ENCODE measurements at places on chromosomes 1 and 21. TPM values are rescaled to one million over a fixed set of nuclear protein-coding genes. Genes with fewer than 3 reads are reported as not detected.

Gene OR2L13
- not detected for total RNA-seq

Gene PTAFR
- 0.27 TPM for total RNA-seq

GRCh38 chr1:7805460-7805859, 21.4 kb downstream of the PER3 start:
- H3K27me3 ChIP-seq = no peaks in the 10 kb centered on the region
- DNase-seq = no peak
- H3K27ac ChIP-seq = no peak overlapping the region
- H3K4me1 ChIP-seq = no peaks in the 10 kb centered on the region

DNA sequence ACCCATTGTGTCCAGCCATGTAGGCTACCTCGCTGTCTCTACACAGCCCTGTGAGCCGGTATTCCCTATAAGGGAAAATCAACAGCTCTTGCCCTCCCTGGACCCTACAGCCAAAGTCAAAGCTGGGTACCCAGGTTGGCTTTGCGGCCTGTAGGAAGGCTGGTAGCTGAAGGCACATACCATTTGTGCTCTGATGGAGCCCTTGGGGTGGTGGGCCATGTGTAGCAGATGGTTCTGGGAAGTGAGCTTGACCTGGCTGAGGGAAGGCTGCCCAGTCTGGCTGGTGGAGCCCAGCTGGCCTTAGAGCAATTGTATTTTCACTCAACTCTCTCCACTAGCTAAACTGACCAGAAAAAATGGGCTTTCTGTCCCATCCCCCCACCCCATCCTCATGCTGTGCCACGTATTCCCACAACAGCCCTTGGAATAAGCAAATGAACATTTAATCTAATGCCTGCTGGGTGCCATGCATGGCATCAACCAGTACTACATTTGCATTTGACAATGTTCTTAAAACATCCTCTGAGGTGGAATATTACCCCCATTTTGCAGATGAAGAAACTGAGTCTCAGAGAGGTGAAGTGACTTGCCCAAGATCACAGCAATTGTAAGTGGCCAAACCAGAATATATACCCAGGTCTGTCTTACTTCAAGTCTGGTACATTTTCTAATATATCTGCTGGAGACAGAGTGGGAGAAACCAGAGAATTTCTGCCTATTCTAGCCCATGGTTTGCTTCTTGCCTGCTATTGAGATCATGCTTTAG, 56.8 kb downstream of the NDUFS5 start:
- H3K27me3 ChIP-seq = peaks cover 60% of the 10 kb centered on the region
- peaks cover 8% of the 10 kb centered on the region for H3K4me1 ChIP-seq
- no peaks in the 10 kb centered on the region for H3K36me3 ChIP-seq
- DNase-seq = no peak
- peak overlapping the region; percentile 78 for H3K4me3 ChIP-seq

DNA sequence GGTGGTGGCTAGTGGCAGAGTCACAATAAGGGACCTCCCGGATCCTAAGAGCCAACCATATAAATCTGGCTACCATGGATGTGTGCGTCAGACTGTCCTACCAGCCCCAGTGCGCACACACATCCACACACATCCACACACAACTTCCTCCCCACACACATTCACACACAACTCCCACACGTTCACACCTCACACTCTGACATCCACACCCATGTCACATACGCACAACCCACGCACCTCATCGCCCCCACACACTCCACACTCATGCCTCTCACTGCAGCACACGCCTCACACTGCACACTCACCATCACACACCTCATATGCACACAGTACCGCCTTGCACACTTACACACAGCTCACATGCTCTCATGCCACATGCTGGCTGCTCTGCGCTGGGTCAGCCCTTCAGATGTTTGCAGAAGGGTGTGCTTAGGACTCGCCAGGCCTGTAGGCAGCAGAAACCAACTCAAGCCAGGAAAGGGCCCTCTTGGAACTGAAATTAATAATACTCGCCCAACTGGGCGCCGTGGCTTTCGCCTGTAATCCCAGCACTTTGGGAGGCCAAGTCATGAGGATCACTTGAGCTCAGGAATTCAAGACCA, 3.0 kb downstream of the LDLRAD2 start:
- peaks cover 10% of the 10 kb centered on the region for H3K36me3 ChIP-seq
- peak overlapping the region; percentile 39 for H3K27ac ChIP-seq
- H3K4me3 ChIP-seq = peak overlapping the region; percentile 48
- H3K4me1 ChIP-seq = peaks cover 3% of the 10 kb centered on the region
- DNase-seq = no peak
- H3K27me3 ChIP-seq = peaks cover 10% of the 10 kb centered on the region

DNA sequence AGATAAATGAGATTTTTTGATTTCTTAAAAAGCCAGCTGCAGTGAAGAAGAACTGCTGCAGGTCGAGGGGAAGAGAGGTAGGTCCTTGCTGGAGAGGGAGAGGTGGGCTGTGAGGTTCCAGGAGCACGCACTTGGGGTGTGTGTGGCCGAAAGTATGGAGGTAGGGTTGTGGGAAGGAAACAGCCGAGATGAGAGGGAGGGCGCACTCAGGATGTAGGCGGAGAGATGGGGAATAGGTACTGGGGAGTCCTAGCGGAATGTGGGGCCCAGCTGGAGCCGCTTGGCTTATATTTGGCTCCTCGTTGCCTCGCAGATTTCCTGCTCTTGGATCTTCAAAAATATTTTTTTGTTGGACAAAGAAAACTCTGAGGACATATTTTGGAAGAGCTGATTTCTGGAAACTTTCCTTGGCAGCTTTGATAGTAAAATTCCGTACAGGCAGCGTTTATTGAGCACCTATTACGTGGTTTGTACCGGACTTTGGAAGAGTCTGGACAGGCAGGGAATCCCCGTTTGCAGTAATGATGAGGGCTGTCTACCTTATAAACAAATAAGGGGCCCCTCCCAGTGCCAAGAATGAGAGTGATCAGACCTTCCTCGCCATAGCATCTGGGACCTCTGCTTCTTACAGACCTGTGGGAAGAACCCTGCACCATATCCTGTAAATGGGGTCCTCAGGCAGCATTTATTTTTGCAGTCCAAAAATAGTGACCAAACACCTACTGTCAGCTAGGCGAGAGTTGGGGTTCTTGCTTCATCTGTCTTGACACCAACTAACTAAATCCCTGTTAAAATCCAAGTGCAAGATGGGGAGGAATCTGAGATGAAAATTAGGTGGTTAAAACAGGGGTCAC, 1.5 kb downstream of the LRRC8D start:
- peak overlapping the region; percentile 96 for H3K27ac ChIP-seq
- peaks cover 35% of the 10 kb centered on the region for H3K4me1 ChIP-seq
- peaks cover 11% of the 10 kb centered on the region for H3K36me3 ChIP-seq
- H3K27me3 ChIP-seq = no peaks in the 10 kb centered on the region

- no peak overlapping the region for H3K27ac ChIP-seq
- H3K4me3 ChIP-seq = no peak overlapping the region
- no peak for DNase-seq
- peaks cover 9% of the 10 kb centered on the region for H3K4me1 ChIP-seq
- no peaks in the 10 kb centered on the region for H3K36me3 ChIP-seq
- no peaks in the 10 kb centered on the region for H3K27me3 ChIP-seq
These were observed 226.9 kb downstream of the KAZN start for GRCh38 chr1:14825396-14825795.

DNA sequence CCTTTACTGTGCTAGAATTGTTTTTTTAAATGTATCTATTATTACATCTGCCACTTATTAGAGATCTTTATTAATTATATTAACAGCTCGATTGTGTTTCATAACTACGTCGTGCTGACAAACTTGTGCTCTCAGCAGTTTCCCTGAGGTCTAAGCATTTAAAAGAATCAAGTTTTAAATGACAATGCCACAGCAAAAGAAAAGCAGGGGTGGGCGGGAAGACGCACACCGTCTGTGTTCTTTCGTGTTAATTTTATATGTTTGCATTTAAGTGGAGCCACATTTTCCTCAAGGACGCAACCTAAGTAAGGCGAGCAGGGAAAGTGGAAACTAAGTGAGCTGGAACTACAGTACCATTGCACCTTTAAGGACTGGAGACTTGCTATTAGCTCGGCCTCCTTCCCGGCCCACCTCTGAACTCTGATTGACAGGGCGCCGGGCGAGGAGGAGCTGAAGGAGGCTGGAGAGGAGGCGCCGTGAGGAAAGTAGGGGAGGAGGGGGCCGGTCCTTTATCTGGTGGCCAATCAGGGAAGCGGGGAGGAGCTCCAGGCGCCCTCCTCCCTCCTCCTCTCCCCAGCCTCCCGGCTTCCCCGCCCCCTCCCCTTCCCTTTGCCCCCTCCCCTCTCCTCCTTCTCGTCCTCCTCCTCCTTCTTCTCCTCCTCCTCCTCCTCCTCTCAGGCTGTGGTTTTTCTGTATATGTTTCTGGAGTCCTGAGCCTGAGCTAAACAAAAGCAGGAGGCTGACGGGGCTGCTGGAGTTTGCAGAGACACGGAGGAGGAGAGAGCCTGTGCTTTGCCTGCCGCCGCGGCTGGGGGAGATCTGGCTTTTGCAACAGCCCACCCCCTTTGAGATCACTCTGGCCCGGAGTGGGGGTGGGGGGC, at the start of gene PBX1:
Gene PBX1 (plus strand): TSS at position 724 of the 881 bp plus-strand sequence.
- no peaks in the 10 kb centered on the region for H3K27me3 ChIP-seq
- peaks cover under 1% of the 10 kb centered on the region for H3K36me3 ChIP-seq
- H3K4me3 ChIP-seq = peak within 1 kb of the TSS; percentile 99
- DNase-seq = peak; percentile 89
- H3K4me1 ChIP-seq = peaks cover 31% of the 10 kb centered on the region
- peak within 1 kb of the TSS; percentile 97 for H3K27ac ChIP-seq

DNA sequence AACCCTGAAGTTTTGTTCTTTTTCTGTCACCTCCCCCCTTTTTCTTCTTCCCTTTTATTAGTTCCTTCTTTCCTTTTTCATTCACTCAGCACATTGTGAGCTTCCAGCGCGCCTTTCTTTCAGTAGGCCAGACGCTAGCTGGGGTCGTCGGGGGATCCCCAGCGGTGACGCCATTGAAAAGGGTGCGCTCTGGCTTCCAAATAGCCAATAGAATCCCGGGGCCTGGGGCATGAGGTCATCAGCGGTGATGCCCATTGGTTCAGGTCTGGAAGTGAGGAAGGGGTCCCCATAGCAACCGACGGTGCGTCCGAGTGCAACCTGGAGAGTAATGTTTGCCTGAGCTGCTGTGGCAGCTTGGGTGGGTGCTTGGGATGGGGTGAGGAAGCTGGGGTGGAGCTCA, 6.9 kb upstream of the EFNA3 start:
- H3K27me3 ChIP-seq = peaks cover 16% of the 10 kb centered on the region
- no peak for DNase-seq
- peaks cover 12% of the 10 kb centered on the region for H3K4me1 ChIP-seq

DNA sequence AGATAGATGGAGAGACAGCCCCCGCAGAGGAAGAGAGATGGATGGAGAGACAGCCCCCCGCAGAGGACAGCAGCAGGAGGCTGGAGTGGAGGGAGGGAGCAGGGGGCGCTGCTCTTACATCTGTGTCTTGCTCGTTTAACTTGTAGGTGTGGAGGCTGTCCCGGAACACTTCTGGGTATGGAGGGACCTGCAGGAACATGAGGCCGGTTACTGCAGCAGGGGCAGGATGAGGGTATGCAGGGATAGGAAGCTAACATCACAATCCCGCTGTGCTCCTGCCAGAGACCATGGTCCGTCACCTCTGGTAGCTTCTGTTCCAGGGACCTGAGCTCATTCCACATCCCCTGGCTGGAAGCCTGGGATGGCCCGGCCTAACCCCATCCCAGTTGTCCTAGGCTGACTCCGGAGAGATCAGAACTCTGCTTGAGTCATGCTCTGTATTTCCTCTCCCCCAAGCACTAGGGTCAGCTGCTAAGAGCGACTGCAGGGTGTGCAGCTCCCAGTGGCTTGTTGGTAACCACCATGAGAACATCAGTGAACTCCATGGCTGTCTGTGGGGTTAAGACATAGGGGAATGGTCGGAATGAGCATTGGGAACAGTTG, 36.7 kb upstream of the GOLT1A start:
- peaks cover 16% of the 10 kb centered on the region for H3K36me3 ChIP-seq
- H3K27ac ChIP-seq = peak overlapping the region; percentile 64
- no peak overlapping the region for H3K4me3 ChIP-seq
- H3K27me3 ChIP-seq = no peaks in the 10 kb centered on the region

DNA sequence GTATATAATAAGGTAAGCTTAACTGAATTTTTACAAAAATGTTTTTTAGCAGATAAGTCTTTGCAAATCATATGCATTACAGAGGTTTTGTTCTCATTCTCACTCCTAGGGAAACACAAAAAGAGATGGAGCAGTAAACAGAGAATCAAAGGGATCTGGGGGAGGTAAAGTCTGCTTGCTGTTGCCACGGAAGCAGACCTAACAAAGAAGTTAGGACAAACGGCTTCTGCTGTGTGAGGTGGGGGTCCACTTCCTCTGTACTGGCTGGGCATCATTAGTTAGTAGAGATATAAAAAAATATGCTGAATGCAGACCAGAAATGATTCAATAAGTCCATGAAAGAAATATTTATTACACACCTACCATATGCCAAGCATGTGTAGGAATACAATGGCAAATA, 34.2 kb downstream of the GJA5 start:
- H3K36me3 ChIP-seq = no peaks in the 10 kb centered on the region
- peaks cover 3% of the 10 kb centered on the region for H3K4me1 ChIP-seq
- DNase-seq = no peak
- H3K27ac ChIP-seq = no peak overlapping the region
- H3K27me3 ChIP-seq = peaks cover 51% of the 10 kb centered on the region
- no peak overlapping the region for H3K4me3 ChIP-seq

DNA sequence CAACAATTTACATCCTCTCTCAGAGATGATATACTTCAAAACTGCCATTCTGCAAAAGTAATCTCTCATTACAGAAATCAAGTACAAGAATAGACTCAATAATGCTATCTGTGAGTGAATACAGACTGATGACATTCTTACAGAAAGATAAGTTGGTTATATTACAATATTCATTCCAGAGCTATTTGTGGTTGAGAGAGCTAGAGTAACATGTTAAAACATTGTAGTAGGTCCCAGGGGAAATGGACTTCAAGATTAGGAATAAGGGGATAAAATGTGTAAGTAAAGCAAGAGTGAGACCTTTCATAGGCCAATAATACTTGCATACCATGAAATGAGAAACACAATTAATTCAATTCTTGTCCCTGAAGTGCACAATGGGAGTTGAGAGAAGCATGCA, 1.5 kb downstream of the F13B start:
- no peak overlapping the region for H3K4me3 ChIP-seq
- peaks cover 2% of the 10 kb centered on the region for H3K4me1 ChIP-seq
- no peak overlapping the region for H3K27ac ChIP-seq
- no peaks in the 10 kb centered on the region for H3K27me3 ChIP-seq
- DNase-seq = no peak

DNA sequence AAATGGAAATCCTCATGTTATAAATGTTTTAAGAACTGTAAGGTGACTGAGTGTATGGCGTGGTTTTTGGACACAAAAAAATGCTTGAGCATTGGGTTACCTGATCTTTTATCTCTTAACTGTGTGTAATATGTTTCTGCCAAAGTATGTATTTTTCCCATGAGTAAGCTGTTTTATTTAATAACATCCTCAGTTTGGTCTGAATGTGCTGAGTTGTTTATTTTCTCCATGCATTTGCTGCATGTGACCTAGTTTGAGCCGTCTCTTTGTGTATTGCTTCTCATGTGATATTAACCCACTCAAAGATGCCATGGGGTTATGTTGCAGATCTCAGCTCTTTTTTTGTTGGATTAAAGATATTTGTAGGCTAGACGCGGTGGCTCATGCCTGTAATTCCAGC, 6.1 kb upstream of the LYPLA2 start:
- peaks cover 30% of the 10 kb centered on the region for H3K36me3 ChIP-seq
- H3K27me3 ChIP-seq = no peaks in the 10 kb centered on the region
- H3K4me1 ChIP-seq = peaks cover 4% of the 10 kb centered on the region
- DNase-seq = no peak
